ENCODE measurements at places on chromosomes 3 and 15. TPM values are rescaled to one million over a fixed set of nuclear protein-coding genes. Genes with fewer than 3 reads are reported as not detected.

- DNase-seq, result no peak
Observed at GRCh38 chr15:69094124-69094921, 66.1 kb upstream of the GLCE start.

GRCh38 chr3:56763233-56763632 lies 38.5 kb downstream of the ARHGEF3 start:
- no peak for DNase-seq

DNA sequence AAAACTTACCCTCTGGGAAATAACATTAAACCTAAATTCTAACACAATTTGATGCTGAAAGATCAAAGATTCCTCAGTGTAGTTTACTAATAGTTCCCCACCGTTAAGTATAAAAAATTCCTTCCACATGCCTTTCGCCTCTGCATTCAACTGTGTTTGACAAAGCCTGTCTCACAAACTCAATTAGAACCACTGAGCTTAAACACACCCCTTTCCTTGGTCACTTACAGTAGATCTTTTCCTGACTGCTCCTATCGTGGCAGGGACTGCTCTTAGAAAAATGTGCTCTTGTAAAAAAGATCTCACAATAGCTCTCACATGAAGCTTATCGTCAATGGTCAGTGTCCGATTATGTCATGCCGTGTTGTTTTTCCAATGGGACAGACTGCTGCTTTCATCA lies 8.9 kb upstream of the KBTBD8 start:
- no peak for DNase-seq

- peak; percentile 66 for DNase-seq
Observed at GRCh38 chr15:88623061-88623460, 1.9 kb downstream of the AEN start.

CFAP91 gene
- total RNA-seq, result 0.28 TPM

- no peak for DNase-seq
Observed at GRCh38 chr15:31498329-31498728, 171.7 kb downstream of the KLF13 start.

GRCh38 chr15:69132977-69133861 lies 27.2 kb upstream of the GLCE start:
- no peak for DNase-seq

SNRPN gene
- total RNA-seq, result 68.2 TPM

- DNase-seq, result no peak
Observed at GRCh38 chr3:127096256-127097071, 96.5 kb upstream of the PRR23E start.

- DNase-seq, result no peak
Observed at GRCh38 chr3:58569287-58570001, 7.7 kb downstream of the FAM107A start.

DNA sequence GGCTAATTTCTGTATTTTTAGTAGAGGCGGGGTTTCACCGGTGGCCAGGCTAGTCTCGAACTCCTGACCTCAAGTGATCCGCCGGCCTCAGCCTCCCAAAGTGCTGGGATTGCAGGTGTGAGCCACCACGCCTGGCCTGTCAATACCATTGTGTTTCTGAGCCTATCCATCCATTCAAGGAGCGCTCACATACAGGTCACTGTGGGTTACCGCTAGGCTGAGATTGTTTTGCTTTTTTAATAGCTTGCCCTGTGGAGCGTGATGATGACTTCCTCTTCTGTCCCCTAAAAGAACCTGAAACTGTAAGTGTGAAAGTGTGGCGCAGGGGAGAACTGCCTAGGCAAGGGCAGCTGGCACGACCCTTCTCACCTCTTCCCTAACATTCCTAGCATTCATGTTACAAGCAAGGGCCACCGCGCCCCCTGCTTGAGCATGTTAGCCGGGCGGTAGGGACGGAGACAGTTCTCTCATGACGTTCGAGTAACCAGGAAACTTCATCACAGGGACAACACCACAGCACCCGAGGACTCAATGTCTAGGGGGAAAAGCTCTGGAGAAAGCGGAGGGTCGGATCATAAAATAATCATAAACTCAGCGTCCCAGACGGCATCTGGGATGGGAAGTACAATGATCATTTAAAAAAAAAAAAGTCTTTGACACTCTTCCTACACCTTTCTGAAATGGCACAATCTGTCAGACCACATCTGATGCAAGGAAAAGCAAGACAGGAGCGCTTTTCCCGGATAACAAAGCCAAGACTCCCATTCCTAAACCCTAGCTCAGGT lies 790 bp downstream of the LAMP3 start:
- no peak for DNase-seq

DNA sequence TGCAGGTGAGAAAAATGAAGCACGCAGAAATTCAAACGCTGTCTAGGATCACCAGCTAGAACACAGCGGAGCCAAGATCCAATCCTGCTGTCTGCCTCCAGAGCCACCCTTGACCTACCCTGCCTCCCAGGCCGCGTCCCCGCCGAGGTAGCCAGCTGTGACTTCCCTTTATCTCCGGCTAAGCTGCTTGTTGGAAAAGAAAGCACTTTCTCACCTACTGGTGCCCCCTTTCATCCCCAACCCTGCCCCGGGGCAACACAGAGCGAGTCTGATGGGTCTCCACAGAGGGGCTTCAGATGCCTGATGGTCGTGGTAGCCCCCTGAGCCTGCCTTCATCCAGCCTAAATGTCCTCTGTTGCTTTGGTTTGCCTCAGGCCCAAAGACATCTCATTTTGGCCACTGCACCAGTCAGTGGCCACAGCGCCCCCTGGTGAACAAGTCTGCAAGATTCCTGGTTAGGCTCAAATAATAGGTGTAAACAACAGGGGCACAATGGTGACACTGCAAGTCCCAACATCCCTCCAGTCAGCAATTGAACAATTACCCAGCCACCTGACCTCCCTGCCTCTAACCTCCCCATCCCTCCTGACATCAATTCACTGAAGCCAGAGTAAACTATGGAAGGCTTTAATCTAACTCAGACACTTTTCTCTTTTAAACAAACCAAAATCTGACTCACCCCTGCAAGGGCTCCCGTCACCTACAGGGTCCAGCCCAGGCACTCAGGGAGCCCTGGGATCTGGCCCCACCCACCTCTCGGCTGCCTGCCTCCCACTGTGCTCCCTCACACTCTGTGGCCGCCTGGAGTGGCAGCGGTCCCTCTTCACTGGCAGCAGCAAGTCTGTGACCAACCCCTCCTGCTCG lies 27.3 kb upstream of the BCL2L10 start:
- DNase-seq, result peak; percentile 61

CCDC33 gene
- not detected for total RNA-seq

ZBBX gene
- not detected for total RNA-seq

GRCh38 chr3:68249265-68249664 lies 594.9 kb upstream of the SUCLG2 start:
- no peak for DNase-seq

KAT2B gene
- 11.7 TPM for total RNA-seq

CILP gene
- not detected for total RNA-seq

GRCh38 chr15:38216763-38217162 lies 35.9 kb upstream of the SPRED1 start:
- DNase-seq, result no peak

DNA sequence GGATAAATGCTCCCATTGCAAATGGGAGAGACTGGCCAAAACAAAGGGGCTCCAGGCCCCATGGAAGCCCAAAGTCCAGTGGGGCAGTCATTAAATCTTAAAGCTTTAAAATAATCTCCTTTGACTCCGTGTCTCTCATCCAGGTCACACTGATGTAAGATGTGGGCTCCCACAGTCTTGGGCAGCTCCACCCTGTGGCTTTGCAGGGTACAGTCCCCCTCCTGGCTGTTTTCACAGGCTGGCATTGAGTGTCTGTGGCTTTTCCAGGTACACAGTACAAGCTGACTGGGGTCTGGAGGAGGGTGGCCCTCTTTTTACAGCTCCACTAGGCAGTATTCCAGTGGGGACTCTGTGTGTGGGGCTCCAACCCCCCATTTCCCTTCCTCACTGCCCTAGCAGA lies 45.9 kb downstream of the NIPA2 start:
- DNase-seq, result no peak

GRCh38 chr3:72515941-72516340 lies 332.3 kb downstream of the SHQ1 start:
- DNase-seq, result no peak

TGFBR2 gene
- total RNA-seq, result 65.1 TPM

All from activated naive CD8-positive, alpha-beta T cell treated with anti-CD3 and anti-CD28 coated beads for 36 hours (primary cell).